ENCODE measurements at places on chromosomes 7 and 10.

- DNase-seq: no peak
Observed at GRCh38 chr7:30249316-30249715, 35.1 kb upstream of the ZNRF2 start.

GRCh38 chr10:16832351-16833080 lies 15.3 kb upstream of the RSU1 start:
- no peak for DNase-seq

- DNase-seq: no peak
Observed at GRCh38 chr7:67019562-67020390, 23.1 kb downstream of the TYW1 start.

- DNase-seq: peak; percentile 51
Observed at GRCh38 chr10:86342111-86342863, 24.3 kb downstream of the GRID1 start.

- no peak for DNase-seq
Observed at GRCh38 chr7:68074242-68074641, 1077.6 kb downstream of the TYW1 start.

DNA sequence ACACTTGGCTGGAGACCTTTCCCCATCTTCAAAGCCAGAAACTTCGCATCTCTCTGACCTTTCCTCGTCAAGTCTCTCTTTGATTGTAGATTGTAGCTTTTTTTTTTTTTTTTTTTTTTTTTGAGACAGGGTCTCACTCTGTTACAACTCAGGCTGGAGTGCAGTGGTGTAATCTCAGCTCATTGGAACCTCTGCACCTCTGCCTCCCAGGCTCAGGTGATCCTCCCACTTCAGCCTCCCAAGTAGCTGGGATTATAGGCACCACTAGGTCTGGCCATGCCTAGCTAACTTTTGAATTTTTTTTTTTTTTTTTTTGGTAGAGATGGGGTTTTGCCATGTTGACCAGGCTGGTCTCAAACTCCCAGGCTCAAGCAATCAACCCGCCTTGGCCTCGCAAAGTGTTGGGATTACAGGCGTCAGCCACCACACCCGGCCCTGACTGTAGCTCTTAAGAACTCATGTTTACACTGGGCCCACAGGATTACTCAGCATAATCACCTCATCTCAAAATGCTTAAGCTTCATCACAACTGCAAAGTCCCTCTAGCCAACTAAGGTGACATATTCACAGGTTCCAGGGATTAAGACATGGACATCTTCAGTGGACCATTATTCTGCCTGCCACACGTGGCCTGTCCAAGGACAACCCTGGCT lies 11.7 kb downstream of the POLL start:
- no peak for DNase-seq

- DNase-seq: no peak
Observed at GRCh38 chr7:51619880-51620279, 303.3 kb upstream of the COBL start.

DNA sequence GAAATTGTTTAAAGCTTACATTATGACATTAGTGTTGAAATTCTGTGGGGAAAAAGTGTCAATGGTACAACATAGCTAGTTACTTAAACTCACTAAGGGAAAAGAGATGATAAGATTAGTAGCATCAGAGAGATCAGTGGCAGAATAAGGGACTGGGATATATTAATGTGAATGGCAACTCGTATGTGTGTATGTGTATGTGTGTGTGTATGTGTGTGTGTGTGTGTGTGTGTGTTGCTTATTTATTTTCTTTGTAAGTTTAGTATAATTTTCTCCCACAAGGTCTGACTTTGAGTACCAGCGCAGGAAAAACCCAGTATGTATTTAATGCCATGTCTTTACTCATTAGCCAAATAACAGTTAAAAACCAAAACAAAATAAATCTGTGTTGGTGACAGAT lies 256.1 kb downstream of the ARHGAP21 start:
- DNase-seq: no peak

DNA sequence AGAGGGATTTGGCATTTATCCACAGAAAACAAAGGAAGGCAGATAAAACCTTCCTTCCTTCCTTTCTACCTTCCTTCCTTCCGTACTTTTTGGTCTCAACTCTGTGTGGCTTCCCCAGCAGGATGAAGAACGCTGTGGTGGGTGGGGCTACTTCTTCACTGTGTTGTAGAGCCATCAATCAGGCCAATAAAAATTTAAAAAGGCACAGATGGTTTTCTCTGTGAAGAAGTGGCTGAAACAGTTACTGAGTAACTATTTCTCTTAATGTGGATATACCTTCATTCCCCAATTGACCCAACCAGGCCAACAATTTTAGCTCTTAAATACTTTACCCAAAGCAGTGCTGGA lies 75.8 kb downstream of the ZNF92 start:
- DNase-seq: no peak

- DNase-seq: no peak
Observed at GRCh38 chr10:81108516-81109199, 571.0 kb downstream of the SH2D4B start.

DNA sequence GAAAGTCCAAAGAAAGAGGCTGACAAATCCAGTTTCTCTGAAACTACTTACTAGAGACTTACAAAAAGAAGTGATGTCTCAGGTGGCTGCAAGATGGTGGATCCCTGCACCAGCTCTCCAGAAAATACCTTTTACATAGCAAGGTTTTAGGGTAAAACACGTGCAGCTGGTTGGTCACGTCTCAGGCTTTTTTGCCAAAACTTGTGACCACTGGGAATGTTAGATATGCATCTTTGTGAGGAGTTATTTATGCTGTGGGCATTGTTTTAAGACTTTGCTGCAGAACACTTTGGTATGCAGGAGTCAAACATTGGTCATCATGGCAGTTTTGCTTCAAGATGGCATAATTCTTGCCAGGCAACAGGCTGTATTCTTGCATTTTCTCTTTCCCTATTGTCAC lies 1352.8 kb downstream of the REEP3 start:
- DNase-seq: no peak

- no peak for DNase-seq
Observed at GRCh38 chr7:1152492-1152891, 7.5 kb downstream of the ZFAND2A start.

- DNase-seq: no peak
Observed at GRCh38 chr10:102935505-102935904, 17.4 kb downstream of the CNNM2 start.

DNA sequence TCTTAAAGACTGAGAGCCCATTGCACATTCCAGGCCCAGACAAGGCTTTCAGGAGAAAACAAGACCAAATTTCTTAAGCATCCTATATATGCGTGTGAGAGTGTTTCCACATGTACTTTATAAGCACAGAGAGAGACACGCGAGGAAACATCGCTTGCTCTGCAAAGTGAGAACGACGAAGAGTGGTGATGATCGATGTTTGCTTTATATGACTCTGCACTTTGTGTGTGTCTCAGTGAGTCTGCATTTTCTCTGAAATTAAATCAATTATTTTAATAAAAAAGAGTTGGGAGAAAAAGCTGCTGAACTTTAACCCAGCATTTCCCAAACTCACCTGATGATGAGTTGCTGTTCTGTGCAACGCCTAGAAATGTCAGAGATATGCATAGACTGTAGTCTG lies 61.7 kb upstream of the ZMIZ1 start:
- DNase-seq: no peak

GRCh38 chr7:50349963-50350944 lies 45.7 kb downstream of the IKZF1 start:
- no peak for DNase-seq

GRCh38 chr7:22482503-22482902 lies 17.5 kb downstream of the STEAP1B start:
- no peak for DNase-seq

DNA sequence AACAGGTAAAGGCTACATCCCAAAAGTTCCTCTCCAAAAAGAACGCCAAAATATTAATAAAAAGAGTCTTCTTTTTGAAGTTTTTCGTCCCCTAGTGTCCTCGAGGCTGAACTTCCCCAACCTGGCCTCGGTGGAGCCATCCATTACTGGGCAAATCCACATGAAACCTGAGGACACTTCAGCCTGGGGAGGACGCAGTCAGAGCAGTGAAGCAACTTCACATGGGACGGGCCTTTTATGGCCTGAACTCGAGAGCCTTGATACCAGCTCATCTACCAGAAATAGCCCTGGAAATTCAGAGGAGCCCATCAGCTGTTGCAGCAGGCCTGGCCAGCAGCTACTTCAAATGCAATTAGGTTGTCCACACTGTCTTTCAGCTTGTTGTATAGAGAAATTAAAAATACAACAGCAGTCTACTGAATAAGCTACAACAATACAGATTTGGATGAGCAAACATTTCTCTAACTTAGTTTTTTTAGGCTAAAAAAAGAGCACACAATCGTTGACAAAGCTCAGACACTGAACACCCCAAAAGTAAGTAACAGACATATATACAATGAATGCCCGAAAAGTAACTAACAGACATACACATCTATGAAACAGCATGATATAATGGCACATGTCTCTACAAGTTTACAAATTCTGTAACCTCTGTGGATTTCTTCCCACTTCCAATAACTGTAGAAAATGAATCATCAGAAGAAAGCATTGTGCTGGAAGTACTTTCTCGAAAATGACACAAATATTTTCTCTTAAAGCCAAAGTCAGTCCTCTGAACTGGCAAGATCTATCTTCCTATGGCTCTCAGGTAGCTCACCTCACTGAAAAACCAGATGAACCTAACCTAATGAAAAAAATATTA lies at the start of gene SVIL:
Gene SVIL (minus strand): TSS at position 208 of the 862 bp plus-strand sequence. CDS start 79,913 bp downstream, outside the sequence.
- DNase-seq: no peak

GRCh38 chr10:43944381-43945093 lies 295.9 kb upstream of the ZNF32 start:
- DNase-seq: peak; percentile 22

- DNase-seq: no peak
Observed at GRCh38 chr10:100784126-100784525, 38.7 kb downstream of the PAX2 start.

DNA sequence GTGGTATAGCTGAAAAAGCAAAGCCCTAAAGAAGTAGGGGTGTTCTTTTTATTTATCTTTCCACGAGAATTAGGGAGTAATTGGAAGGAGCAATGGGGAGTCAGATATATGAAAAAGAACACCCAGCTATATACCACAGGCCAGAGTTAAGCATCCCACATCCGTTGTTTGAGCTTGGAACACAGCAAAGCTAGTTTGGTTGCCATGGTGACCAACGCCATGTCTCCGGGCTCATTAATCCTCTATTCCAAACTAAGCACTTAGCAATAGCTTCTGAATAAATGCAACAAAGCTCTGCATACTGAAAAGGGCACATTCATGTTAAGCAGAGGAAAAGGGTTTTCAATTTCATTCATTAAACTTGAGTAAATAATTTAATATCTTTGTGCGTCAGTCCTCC lies 23.5 kb downstream of the ASB4 start:
- no peak for DNase-seq

DNA sequence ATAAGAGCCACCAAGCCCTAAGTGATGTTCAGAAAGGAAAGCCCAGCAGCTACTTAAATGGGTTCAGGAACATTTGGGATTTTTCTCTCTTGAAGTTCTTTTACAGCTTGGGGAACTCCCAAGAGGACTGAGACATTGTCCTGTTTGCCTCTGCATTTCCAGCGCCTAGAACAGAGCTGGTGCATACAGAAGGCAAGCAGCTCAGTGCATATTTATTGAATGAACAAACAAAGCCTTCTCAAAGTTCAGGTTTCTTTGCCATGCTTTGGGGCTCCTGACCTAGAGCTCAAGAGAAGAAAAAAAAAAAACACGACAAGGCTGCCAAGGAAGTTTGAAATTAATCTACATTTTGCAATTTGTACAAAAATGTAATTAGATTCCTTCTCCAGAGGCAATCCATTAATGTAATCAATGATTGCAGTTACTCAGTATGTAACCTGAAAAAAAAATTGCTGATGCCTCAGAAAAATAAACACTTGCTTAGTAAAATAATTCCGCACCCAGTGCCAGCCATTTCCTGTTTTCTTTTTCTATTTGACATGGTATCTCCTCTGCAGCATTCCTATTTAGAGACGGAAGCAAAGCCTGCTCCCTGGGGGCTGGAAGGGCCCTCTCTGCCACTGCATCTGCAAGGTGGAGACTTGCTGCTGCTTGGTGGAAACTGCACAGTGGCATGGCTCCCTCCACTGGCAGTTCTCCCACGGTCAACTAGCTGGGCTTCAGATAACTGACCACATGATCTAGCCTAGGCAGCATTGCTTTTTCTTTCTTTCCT lies 157.3 kb downstream of the TMEM178B start:
- DNase-seq: no peak

DNA sequence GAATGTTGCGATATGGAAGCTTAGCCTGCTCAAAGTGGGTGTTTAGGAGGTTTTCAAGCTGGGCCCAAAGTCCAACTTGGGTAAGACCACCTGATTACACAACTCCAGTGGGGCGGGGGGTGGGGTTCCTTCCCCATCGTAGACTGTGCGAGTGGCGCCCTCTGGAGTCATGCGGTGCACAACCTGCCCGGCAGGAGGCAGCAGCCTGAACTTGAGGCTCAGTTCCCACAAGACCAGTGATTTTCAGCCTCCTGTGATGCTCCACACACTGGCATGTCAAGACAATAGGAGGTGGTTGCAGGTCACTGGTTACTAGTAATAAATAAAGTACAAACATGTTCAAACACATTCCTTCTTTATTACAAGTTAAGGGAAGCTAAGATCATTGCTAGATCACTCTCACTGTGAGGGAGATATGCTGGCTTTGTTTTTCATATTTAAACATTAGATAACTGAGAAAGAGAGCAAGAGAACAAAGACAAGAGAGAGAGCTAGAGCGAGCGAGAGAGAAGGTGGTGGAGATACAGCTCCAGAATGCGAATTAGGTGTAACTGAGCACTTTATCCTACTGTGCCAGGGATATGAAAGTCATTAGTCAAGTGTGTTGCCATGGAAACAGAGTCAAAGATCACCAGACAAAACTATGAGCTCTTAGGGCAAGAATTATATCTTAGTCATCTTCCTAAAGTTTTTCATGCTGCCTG lies 97.4 kb upstream of the BMPER start:
- no peak for DNase-seq

- no peak for DNase-seq
Observed at GRCh38 chr10:4867520-4868356, 41.7 kb downstream of the AKR1E2 start.

GRCh38 chr7:129664029-129665012 lies 52.8 kb downstream of the NRF1 start:
- no peak for DNase-seq
